ENCODE measurements at places on chromosomes 5 and 9. TPM values are rescaled to one million over a fixed set of nuclear protein-coding genes. Genes with fewer than 3 reads are reported as not detected.
A peak's percentile ranks its signal among the peaks of the same experiment; 100 is the strongest.

GRCh38 chr5:76482984-76483383 lies 79.9 kb downstream of the IQGAP2 start:
- H3K4me3 ChIP-seq, result no peak overlapping the region
- no peak for DNase-seq
- H3K27ac ChIP-seq, result no peak overlapping the region
- peaks cover 11% of the 10 kb centered on the region for H3K4me1 ChIP-seq
- no peaks in the 10 kb centered on the region for H3K36me3 ChIP-seq

- H3K36me3 ChIP-seq, result peaks cover 14% of the 10 kb centered on the region
- H3K27ac ChIP-seq, result peak overlapping the region; percentile 64
- H3K27me3 ChIP-seq, result no peaks in the 10 kb centered on the region
- peaks cover 10% of the 10 kb centered on the region for H3K4me1 ChIP-seq
- no peak overlapping the region for H3K4me3 ChIP-seq
Observed at GRCh38 chr9:37761511-37761910, 7.9 kb downstream of the TRMT10B start.

DNA sequence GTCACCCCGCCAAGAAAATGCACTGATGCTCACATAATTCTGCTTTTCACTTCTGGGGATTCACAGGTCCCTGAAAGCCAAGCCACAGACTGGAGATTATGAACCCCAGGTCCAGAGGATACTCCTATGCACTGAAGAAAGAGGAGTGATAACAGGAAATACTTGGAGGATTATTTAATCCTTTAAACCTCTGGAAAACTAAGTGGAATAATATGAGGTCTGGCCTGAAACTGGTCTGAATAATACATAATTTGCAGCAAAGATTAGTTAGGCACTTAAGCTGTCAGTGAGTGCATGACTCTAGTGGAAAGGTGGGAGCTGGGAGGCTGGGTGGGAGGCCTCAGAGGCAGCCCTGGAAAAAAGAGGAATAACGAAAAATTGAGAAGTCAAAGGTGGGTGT lies 45.7 kb downstream of the MARCHF3 start:
- DNase-seq, result no peak
- H3K27me3 ChIP-seq, result no peaks in the 10 kb centered on the region
- H3K4me1 ChIP-seq, result peaks cover 18% of the 10 kb centered on the region
- H3K36me3 ChIP-seq, result no peaks in the 10 kb centered on the region

DNA sequence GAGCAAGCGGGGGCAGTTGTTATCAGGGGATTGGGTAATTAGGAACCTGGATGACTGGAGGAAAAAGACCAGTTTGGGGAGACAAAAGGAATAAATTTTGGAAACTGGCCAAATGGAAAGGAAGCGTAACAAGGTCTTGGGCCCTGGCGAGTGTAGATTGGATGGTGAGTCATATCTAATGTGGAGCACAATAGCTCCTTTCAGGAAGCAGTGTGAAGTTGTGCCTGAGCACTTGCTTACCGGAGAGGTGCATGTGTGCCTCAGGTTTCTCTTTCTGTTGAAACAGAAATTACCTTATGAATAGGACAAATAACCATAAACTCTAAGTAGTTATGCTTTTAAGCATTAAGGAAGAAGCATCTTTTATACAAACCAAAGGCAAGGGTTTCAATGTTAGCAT lies 176.4 kb downstream of the KIF4B start:
- H3K27me3 ChIP-seq, result peaks cover 1% of the 10 kb centered on the region
- no peaks in the 10 kb centered on the region for H3K36me3 ChIP-seq
- H3K27ac ChIP-seq, result no peak overlapping the region
- H3K4me3 ChIP-seq, result no peak overlapping the region
- DNase-seq, result no peak
- H3K4me1 ChIP-seq, result no peaks in the 10 kb centered on the region

- DNase-seq, result no peak
- H3K4me3 ChIP-seq, result no peak overlapping the region
- no peaks in the 10 kb centered on the region for H3K36me3 ChIP-seq
- H3K4me1 ChIP-seq, result peaks cover 13% of the 10 kb centered on the region
- H3K27me3 ChIP-seq, result no peaks in the 10 kb centered on the region
Observed at GRCh38 chr9:18394847-18395351, 79.1 kb upstream of the ADAMTSL1 start.

Gene PPP3R2
- not detected for total RNA-seq

All from chondrocyte (in vitro differentiated cells).